Spleen (tissue), 13 donors: ENCODE measurements at places on chromosomes 6 and 20. TPM values are rescaled to one million over a fixed set of nuclear protein-coding genes. Genes with fewer than 3 reads are reported as not detected.

DNA sequence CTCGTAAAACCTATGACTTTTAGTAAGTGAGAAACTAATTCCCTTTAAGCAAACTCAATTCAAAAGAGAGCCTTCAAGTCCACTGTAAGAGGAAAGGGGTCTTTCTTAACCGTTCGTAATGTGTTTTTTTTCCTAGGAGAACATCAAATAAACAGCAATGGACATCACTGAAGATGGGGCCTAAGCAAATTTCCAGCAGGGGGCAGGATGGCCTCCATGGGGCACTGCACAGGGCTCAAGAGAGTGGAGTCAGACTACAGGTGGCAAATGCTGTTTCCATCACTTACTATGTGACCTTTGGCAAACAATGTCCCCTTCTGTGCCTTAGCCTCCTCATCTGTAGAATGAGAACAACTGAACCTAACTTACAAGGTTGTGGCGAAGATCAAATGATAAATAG is 88.7 kb downstream of the ARHGAP18 start:
- no peak overlapping the region for H3K27ac ChIP-seq
- DNase-seq: no peak
- H3K27me3 ChIP-seq: no peaks in the 10 kb centered on the region
- no peak overlapping the region for H3K4me3 ChIP-seq
- H3K4me1 ChIP-seq: no peaks in the 10 kb centered on the region

DNA sequence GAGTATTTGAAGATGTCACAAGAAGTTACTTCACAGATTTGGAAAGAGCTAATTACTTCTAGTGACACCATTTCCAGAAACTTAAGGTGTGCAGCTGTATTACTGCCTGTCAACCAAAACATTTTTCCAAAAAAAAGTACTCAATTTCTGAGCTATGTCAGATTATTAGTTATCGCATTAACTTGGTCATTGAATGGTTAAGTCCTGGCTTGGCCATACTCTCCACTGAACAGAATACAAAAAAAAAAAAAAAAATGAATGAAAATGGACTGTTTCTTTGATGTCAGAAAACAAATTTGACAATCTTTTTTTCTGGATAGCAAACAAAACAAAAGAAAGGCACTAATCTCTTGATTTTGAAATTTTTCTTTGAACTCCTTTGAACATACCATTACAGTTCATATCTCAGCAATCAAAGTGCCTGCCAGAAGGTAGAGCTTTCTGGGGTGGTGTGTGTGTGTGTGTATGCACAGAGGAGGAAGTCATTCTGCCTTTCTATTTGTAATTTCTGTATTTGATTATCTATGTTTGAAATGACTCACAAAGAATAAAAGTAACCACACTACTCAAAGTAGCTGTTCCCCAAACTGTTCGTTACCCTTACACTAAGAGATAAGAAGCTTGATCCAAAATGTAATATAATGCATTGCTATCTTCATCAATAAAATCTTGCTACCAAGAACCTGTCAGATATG is 210.8 kb upstream of the FUT9 start:
- H3K36me3 ChIP-seq: no peaks in the 10 kb centered on the region
- H3K27me3 ChIP-seq: no peaks in the 10 kb centered on the region
- no peaks in the 10 kb centered on the region for H3K4me1 ChIP-seq

- no peak overlapping the region for H3K4me3 ChIP-seq
- H3K27me3 ChIP-seq: no peaks in the 10 kb centered on the region
- H3K36me3 ChIP-seq: peaks cover 32% of the 10 kb centered on the region
These were observed 99.5 kb downstream of the MAN1A1 start for GRCh38 chr6:119250036-119250435.

The ZC2HC1B gene
- not detected for total RNA-seq

The FILIP1 gene
- total RNA-seq: 0.51 TPM
